ENCODE measurements at places on chromosomes 7 and 10. TPM values are rescaled to one million over a fixed set of nuclear protein-coding genes. Genes with fewer than 3 reads are reported as not detected.

DNA sequence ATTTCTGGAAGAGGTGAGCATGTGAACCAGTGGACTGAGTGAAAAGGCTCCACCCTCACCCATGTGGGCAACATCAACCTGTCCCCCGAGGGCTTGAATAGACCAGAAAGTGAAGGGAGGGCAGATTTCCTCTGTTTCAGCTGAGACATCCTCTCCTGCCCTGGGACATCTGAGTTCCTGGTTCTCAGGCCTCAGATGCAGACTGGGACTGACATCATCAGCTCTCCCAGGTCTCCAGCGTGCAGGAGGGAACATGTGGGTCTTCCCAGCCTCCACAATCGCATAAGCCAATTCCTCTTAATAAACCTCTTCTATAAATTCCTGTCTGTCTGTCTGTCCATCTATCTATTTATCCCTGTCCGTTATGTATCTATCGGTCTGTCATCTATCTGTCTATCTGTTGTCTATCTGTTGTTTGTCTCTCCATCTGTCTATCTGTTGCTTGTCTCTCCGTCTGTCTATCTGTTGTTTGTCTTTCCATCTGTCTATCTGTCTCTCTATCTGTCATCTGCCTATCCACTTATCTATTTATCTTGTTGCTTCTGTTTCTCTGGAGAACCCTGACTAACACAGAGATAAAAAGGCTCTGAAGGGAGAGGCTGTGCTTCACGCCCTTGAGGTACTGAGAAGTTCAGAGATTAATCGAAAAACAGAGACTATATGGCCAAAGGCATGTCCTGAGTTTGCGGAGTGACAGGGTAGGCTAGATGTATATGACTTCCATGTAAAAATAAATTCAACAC is 140.3 kb upstream of the PFKP start:
- no peaks in the 10 kb centered on the region for H3K36me3 ChIP-seq
- no peak for DNase-seq
- H3K4me1 ChIP-seq: peaks cover 2% of the 10 kb centered on the region
- H3K4me3 ChIP-seq: no peak overlapping the region
- peaks cover 31% of the 10 kb centered on the region for H3K27me3 ChIP-seq

- no peaks in the 10 kb centered on the region for H3K27me3 ChIP-seq
- no peaks in the 10 kb centered on the region for H3K36me3 ChIP-seq
- no peak overlapping the region for H3K4me3 ChIP-seq
- DNase-seq: no peak
- no peak overlapping the region for H3K27ac ChIP-seq
These were observed 28.6 kb downstream of the CDK1 start for GRCh38 chr10:60806921-60807320.

DNA sequence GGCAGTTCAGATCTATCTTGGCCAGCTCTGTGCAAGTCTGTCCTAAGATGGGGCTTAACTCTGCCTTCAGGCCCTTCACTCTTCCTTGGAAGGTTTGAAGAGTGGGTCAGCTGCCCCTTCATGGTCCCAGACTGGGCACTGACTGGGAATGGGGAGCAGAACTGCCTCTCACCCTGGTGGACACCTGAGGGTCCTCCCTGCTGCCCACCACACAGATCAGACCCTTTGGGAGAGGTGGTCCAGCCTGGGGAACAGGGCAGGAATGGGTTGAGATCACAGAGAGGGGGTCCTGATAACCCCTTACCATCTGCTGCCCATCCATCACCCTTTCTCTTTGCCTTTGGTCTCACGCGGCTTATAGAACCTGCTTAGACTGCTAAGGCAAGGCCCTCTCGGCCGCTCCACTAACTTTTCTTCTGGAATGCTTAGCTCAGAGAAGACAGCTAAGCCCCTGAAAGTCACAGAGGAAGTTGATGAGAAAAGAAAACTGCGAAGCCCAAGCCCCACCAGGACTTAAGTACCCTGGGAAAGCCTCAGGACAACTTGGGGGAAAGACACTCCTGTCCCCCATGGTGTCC is 402 bp upstream of the CDHR1 start:
- no peaks in the 10 kb centered on the region for H3K36me3 ChIP-seq
- DNase-seq: no peak
- H3K27ac ChIP-seq: no peak overlapping the region
- H3K4me1 ChIP-seq: no peaks in the 10 kb centered on the region

The ASAH2B gene
- total RNA-seq: 8.6 TPM

DNA sequence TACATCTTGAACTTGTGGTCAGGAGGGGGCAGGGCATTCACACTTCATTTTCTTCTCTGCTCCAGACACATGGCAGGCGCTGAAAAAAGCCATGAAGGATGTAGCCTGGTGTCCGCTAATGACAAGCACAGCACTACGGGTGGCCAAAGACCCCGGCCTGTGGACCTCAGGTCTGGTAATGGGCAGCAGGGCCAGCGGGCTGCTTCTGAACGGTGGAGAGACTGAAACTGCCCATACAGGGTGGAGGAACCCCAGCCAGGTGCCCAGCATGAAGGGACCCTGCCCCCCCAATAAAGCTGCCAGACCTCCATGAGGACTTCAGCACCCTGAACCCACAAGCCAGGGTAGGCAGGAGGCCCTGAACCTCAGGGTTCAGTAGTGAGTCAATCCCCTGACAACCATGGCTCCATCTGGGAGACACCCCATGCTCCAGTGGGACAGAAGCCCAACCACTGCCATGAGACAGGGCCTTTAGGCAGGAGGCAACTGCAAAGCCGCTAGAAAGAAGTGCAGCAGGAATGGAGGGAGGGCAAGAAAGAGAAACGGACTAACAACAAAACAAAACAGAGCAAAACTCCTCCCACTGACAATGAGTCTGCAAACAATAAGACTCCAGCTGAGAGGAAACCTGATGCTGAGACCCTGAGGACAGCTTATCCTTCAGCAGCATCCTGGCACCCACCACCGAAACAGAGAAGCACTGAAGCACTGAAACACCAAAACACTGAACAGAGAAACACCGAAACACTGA is 140.2 kb upstream of the PPP2R2D start:
- peaks cover 20% of the 10 kb centered on the region for H3K27me3 ChIP-seq
- DNase-seq: no peak
- no peak overlapping the region for H3K4me3 ChIP-seq
- peaks cover 8% of the 10 kb centered on the region for H3K4me1 ChIP-seq
- no peak overlapping the region for H3K27ac ChIP-seq

DNA sequence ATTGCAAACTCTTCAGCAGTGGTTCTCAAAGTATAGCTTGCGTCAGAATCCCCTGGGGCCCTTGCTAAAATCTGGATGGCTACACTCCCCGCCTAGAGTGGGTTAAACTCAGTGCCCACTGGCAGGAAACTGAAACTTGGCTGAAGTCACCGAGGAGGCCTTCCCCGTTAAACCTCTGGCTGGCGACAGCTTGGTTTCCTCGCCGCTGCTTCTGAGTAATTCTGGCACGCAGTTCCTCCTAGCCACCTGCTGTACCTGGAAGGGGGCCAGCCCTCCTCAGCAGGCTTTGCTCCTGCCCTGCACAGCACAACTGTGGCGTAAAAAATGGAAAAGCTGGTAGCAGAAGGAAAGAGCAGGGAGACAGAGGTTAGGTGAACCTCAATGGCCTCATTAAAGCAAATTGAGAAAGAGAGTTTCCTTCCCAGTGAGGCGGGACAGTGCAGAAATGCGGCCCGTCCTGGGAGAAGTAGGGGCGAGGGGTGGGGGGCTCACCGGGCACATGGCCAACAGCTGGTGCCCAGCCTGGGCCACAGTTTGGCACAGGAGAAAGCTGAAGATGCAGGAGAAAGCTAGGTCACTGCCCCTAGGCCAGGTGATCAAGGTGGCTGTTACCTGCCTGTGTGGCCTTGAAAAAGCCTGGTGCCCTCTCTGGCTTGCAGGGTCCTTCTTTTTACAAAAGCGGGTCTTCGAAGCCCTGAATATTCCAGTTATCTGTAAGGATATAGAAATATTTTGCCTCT is 46.6 kb downstream of the ALOX5 start:
- H3K36me3 ChIP-seq: no peaks in the 10 kb centered on the region
- H3K4me1 ChIP-seq: peaks cover 5% of the 10 kb centered on the region
- DNase-seq: no peak
- H3K4me3 ChIP-seq: peak overlapping the region; percentile 84
- H3K27me3 ChIP-seq: peaks cover 16% of the 10 kb centered on the region
- H3K27ac ChIP-seq: no peak overlapping the region
